Amniotic stem cell (primary cell): ENCODE measurements at places on chromosomes 5 and 9.

- DNase-seq: no peak
Observed at GRCh38 chr9:86703346-86703745, 244.0 kb downstream of the GAS1 start.

DNA sequence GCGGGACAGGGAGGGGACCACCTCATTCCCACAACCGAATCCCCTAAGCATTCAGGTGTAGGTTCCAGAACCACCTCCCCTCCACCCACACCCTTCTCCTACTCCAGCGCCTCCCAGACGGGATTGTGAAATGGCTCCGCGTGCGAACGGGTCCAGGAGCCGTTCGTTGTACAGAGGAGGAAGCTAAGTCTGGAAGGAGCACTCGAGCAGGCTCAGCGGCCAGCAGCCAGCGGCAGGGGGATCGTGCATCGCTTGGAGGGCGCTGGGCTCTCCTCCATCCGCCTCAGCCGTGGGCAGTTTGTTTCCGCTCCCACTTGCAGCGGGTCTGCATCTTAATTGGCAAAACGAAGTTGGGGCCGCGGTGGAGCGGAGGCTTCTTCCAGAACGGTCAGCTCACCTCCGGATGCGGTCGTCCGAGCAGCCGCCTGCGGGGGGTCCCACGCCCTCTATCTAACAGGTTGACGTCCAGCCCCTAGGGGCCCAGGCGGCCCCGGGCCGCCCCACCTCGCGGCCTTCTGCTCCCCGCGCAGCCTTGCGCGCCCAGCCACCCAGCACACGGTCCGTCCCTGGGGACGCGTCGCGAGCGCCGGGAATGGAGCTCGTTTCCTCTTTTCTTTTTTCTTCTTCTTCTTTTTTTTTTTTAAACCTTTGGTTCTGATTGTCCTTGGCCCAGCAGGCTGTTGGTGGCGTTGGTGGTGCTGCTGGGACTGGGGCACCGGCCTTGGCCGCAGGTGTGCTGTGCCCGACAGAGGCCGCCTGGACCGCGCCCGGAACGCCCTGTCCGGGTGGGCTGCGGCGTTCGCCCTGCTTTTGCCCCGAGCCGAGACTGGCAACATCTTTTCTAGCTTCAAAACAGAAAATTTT, 3.9 kb upstream of the BARX1 start:
- DNase-seq: no peak

GRCh38 chr5:179294131-179294780, 51.0 kb downstream of the ADAMTS2 start:
- no peak for DNase-seq

DNA sequence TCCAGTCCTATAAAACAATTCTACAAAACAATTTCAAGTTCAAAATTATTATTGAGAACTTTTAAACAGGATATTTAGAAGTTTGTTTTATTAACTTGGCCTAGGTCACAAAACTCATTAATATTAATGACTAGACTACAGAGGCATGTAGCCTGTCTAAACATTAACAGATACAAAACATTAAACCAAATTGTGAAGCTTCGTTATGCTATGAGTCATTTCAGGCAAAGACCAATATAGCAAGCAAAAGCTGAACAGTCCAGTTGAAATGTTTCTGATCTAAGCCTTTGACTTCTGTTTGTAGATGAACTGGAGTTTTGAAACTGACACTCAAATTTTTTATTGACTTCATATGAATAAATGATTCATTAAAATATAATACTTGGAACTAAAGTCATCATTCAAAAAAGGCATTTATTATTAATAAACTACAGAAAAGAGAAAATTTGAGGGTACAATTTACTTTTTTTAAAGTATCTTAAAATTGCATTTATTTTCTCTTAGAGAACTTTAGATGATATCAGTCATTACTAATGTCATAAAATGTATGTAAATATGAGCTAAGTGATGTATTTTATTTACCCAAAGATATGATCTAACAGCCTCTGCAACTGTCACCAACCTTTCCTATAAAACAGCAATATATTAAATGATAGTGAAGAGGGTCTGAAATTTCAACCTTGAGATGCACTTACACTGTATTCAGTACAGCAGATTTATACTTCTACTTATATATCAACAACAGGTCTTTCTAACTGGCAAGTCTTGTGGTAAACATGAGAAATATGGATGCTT, 188.8 kb downstream of the COMMD10 start:
- no peak for DNase-seq

DNA sequence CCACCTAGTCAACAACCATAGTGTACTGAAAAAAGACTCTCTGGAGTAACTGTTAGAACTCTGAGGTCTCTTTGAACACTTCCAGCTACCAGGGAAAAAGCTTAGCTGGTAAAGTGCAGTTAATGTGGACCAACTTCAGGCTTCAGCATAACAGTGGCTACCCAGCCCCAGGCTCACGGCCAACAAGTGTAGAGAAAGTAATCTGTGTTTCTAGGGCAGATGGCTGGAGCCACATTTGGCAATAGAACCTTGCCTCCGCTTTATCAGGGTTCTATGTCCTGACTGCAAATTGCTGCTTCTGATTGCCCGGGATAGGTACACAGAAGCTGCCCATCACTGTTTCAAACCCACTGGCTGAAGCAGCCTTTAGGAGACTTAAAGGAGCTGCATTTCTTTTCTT, 76.0 kb upstream of the SIMC1 start:
- no peak for DNase-seq

GRCh38 chr9:479304-479970, 264.8 kb downstream of the DOCK8 start:
- no peak for DNase-seq

DNA sequence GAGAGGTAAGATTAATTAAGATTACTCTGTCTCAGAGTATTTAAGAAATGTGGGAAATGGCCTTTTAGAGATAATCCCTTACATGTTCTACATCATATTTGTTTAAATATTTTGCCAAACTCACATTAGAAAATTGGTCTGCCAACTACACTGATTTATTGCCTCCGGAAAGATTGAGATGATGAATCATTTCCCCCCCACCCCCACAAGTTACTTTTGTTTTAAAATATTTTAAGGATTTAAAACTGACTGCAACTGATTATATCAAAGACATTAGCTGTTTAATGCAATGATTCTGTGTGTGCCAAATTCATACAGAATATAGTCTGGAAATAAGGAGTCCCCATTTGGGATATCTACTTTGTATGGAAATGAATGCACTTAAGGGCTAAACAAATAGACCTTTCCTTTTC, 674.4 kb downstream of the PRR16 start:
- DNase-seq: no peak

DNA sequence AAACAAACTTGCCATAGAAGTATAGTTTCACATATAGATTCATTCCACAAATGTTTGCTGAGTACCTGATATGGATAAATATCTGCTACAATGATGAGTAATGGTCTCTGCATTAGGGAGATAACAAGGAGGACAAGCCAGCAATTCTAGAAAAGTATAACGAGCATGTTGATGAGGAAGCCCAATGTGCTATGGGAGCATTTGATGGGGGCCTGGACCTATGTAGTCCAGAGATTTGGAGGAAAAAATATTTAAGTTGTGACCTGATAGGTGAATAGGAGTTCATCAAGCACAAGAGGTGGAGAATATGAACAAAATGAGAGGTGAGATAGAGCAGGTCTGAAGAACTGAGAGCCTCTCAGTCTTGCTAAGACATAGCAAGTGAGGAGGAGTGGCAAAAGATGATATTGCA, 14.4 kb upstream of the TMEM245 start:
- DNase-seq: no peak

DNA sequence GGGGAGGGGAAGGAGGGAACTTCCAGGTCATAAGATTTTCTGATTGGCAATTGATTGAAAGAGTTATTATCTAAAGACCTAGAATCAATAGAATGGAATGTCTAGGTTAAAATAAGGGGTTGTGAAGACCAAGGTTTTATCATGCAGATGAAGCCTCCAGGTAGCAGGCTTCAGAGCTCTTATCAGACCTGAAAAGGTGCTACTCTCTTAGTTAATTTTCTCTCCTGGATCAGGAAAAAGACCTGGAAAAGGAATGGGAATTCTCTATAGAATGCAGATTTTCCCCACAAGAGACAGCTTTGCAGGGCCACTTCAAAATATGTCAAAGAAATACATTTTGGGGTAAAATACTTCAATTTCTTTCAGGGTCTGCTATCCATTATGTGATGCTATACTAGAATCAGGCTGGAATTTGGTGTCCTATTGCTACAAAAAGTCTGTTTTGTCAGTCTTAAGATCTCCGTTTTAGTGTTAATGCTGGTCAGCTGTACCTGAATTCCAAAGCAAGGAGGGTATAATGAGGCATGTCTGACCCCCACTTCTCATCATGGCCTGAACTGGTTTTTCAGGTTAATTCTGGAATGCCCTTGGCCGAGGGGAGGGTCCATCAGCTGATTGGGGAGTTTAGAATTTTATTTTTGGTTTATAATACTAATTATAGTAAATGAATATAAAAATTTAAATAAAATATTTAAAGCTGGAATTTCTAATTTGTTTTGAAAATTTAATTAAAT, 16.6 kb upstream of the STOM start:
- DNase-seq: no peak

- no peak for DNase-seq
Observed at GRCh38 chr9:129285382-129285781, 107.3 kb upstream of the IER5L start.
